ENCODE measurements at places on chromosomes 3 and 15.

GRCh38 chr3:52046186-52046901, 10.0 kb downstream of the DUSP7 start:
- peaks cover 11% of the 10 kb centered on the region for H3K36me3 ChIP-seq
- no peak for DNase-seq
- H3K27me3 ChIP-seq, result no peaks in the 10 kb centered on the region
- H3K4me3 ChIP-seq, result no peak overlapping the region
- H3K4me1 ChIP-seq, result peaks cover 10% of the 10 kb centered on the region

DNA sequence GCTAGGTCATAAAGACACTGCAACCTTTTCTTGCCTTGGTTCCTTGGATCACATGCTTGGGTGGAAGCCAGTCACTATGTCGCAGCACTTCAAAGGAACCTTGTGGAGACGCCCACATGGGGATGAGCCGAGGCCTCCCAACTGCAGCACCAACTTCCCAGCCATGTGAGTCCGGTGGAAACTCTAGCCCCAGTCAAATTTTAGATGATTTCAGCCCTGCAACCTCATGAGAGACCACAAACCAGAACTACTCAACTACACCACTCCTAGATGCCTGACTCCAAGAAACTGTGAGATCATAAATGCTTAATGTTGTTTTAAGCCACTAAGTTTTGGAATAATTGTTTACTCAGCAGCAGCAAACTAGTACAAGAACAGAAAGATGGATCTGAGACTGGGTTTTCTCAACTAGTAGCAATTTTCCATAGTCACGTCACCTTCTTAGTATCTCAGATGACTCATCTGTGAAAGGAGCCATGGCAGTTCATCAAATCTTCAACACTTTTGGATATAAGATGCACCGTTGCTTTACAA, 86.5 kb downstream of the MB21D2 start:
- no peak overlapping the region for H3K4me3 ChIP-seq
- peak overlapping the region; percentile 64 for H3K27ac ChIP-seq
- H3K27me3 ChIP-seq, result peaks cover 4% of the 10 kb centered on the region
- H3K36me3 ChIP-seq, result peaks cover 4% of the 10 kb centered on the region

GRCh38 chr15:67190326-67190725, 64.1 kb downstream of the AAGAB start:
- peaks cover 27% of the 10 kb centered on the region for H3K36me3 ChIP-seq
- no peak overlapping the region for H3K4me3 ChIP-seq
- no peaks in the 10 kb centered on the region for H3K27me3 ChIP-seq
- DNase-seq, result no peak
- no peak overlapping the region for H3K27ac ChIP-seq

- no peaks in the 10 kb centered on the region for H3K27me3 ChIP-seq
- H3K4me1 ChIP-seq, result peaks cover 20% of the 10 kb centered on the region
Observed at GRCh38 chr3:196800742-196801434, 61.2 kb downstream of the PAK2 start.
